ENCODE measurements at places on chromosomes 1 and 21. TPM values are rescaled to one million over a fixed set of nuclear protein-coding genes. Genes with fewer than 3 reads are reported as not detected.

GRCh38 chr1:164611754-164612642, 53.0 kb downstream of the PBX1 start:
- peaks cover 100% of the 10 kb centered on the region for H3K4me1 ChIP-seq
- no peak for DNase-seq
- H3K36me3 ChIP-seq = no peaks in the 10 kb centered on the region
- H3K27ac ChIP-seq = peak overlapping the region; percentile 29
- no peak overlapping the region for H3K4me3 ChIP-seq

The C1orf94 gene
- not detected for polyA plus RNA-seq

The MAN1A2 gene
- 2.4 TPM for polyA plus RNA-seq

DNA sequence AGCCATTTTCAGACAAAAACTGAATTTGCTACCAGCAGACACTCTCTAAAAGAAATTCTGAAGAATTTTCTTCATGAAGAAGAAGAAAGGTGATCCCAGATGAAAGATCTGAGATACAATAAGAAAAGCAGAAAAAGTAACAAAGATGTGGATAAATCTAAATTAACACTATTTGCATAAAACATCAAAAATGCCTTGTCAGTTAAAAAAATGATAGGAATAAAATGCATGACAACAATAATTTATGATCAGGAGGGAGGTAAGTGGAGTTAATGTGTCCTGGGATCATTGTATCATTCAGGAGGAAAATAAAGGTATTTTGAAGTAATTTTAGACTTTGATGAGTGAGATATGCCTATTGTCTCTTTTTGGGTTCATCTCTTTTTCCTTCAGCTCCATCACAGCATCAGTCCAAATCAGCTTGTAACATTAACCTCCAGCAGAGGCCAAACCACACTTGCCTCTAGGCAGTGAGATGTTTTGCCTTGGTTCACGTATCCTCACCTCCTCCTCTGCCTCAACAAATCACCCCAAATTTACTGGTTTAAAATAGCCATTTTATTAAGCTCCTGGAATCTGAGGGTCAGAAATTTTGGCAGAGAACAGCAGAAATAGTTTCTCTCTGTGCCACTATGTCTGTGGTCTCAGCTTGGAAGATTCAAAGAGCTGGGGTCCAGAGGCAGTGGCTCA, 76.9 kb upstream of the HIVEP3 start:
- H3K4me1 ChIP-seq = no peaks in the 10 kb centered on the region
- DNase-seq = no peak

- H3K27me3 ChIP-seq = no peaks in the 10 kb centered on the region
- H3K27ac ChIP-seq = peak overlapping the region; percentile 98
Observed at GRCh38 chr1:155005076-155006011, 2.7 kb downstream of the ZBTB7B start.

DNA sequence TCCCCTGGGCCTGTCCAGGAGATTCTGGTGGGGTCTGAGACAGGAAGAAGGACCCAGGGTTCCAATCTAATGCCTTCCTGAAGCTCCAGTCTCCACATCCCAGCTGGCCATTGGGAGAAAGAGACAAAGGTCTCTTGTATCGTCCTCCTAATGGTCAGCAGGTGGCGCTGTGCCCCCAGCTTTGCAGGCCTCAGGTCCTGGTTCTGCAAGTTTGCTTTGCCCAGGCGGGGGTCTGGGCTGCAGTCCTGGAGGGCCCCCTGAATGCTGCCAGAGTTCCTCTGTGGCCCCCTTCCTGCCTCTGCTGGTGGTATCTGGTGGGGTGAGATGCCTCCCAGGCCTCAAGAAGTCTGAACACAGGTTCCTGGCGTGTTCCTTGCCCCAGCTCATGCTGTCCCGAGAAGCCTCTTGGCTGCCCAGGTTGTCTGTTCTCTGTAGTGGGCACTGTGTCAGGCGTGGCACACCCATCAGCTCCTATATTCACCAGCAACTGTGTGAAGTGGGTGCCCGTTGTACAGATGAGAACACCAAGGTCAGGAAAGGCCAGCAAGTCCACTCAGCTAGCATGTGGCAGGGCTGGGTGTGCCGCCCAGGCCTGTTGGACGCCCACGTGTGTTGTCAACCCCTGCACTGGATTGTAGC, 33.8 kb upstream of the CSF3R start:
- H3K4me1 ChIP-seq = no peaks in the 10 kb centered on the region
- no peaks in the 10 kb centered on the region for H3K36me3 ChIP-seq
- no peak overlapping the region for H3K27ac ChIP-seq
- H3K4me3 ChIP-seq = no peak overlapping the region
- peaks cover 5% of the 10 kb centered on the region for H3K27me3 ChIP-seq

GRCh38 chr1:154735804-154736168, 127.8 kb upstream of the ADAR start:
- no peaks in the 10 kb centered on the region for H3K27me3 ChIP-seq
- DNase-seq = no peak
- H3K4me3 ChIP-seq = no peak overlapping the region
- H3K4me1 ChIP-seq = no peaks in the 10 kb centered on the region

DNA sequence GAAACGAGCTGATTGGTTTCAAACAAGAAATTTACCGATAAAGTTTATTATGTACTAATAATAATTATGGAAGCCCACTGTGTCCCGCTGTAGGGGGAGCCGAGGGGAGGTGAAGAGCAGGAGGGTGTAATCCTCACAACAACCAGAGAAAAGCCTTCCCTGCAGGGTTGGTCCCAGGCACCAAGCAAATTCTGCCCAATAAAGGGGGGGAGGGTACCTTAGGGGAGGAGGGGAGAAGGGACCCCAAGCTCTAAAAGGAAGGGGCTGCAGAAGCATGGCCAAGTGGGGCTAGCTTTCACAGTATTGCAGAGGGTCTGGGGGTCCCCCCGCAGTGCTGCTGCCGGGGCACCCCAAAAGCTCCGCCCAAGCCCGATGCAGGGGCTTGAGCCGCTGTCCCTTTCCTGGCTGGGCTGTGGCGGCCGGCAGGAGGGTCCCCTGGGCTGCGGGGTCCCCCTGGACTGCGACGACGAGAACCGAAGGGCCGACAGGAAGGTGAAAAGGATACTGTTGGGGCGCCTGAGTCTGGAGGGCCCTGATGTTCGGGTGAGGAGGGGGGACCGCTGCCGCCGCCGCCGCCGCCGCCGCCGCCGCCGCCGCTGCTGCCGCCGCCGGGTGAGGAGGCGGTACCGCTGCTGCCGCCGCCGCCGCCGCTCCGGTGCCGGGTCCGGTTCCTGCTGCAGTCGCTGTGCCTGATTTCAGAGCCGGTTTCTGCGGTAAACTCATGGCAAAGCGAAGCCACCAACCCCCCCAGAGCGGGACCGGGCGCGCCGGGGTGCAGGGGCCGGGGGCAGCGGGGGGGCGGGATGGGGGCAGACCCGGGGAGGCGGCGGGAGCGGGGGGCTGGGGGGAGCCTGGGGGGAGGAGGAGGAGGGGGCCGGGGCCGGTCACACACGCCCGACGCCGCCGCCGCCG, 771 bp downstream of the EIF4G3 start:
- DNase-seq = peak; percentile 69
- H3K4me3 ChIP-seq = peak overlapping the region; percentile 83
- no peaks in the 10 kb centered on the region for H3K27me3 ChIP-seq
- H3K27ac ChIP-seq = peak overlapping the region; percentile 90
- H3K36me3 ChIP-seq = no peaks in the 10 kb centered on the region

The PAPPA2 gene
- not detected for polyA plus RNA-seq

- H3K27me3 ChIP-seq = no peaks in the 10 kb centered on the region
- H3K27ac ChIP-seq = no peak overlapping the region
- DNase-seq = no peak
- no peaks in the 10 kb centered on the region for H3K36me3 ChIP-seq
- H3K4me3 ChIP-seq = no peak overlapping the region
Observed at GRCh38 chr1:53344921-53345838, 17.3 kb upstream of the LRP8 start.

The TACSTD2 gene
- 1.2 TPM for polyA plus RNA-seq

DNA sequence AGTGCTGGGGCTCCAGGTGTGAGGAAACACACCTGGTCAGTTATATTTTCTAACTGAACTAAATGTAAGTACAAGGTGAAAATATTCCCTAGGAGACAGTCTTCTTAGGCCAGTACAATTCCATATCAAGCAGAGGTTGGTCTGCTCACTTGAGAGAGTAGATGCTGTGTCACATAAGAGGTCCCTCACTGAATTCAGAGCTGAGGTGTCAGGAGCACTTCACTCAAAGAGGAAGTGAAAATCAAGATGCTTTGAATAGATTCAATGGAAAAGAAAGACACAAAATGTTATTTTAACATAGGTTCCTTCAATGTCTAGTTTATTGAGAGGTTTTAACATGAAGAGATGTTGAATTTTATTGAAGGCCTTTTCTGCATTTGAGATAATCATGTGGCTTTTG, 4.3 kb upstream of the FCRL3 start:
- H3K4me3 ChIP-seq = no peak overlapping the region
- no peak for DNase-seq
- H3K27me3 ChIP-seq = no peaks in the 10 kb centered on the region
- H3K27ac ChIP-seq = no peak overlapping the region
- H3K4me1 ChIP-seq = peaks cover 11% of the 10 kb centered on the region

DNA sequence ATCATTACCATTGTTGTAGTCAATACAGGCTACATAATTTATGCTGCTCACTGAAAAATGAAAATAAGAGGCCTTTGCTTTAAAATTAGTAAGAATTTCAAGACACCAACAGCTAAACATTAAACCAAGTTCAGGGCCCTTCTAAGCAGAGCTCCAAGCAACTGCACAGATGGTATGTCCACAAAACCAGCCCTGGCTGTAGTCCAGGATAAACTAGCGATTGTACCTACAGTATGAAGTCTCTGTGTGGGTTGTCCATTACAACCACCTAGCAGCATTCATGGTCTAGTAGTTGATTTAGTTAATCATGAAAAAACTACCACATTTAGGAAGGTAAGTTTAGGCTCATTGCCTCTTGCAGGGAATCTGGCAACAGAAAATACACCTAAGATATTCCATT, 35.3 kb downstream of the CLCA4 start:
- no peaks in the 10 kb centered on the region for H3K36me3 ChIP-seq
- no peak overlapping the region for H3K27ac ChIP-seq
- DNase-seq = no peak
- H3K4me1 ChIP-seq = no peaks in the 10 kb centered on the region
- H3K4me3 ChIP-seq = no peak overlapping the region

- no peaks in the 10 kb centered on the region for H3K36me3 ChIP-seq
- no peak overlapping the region for H3K27ac ChIP-seq
- no peak for DNase-seq
- H3K27me3 ChIP-seq = no peaks in the 10 kb centered on the region
- no peak overlapping the region for H3K4me3 ChIP-seq
Observed at GRCh38 chr1:84991097-84991920, 5.6 kb downstream of the MCOLN2 start.

DNA sequence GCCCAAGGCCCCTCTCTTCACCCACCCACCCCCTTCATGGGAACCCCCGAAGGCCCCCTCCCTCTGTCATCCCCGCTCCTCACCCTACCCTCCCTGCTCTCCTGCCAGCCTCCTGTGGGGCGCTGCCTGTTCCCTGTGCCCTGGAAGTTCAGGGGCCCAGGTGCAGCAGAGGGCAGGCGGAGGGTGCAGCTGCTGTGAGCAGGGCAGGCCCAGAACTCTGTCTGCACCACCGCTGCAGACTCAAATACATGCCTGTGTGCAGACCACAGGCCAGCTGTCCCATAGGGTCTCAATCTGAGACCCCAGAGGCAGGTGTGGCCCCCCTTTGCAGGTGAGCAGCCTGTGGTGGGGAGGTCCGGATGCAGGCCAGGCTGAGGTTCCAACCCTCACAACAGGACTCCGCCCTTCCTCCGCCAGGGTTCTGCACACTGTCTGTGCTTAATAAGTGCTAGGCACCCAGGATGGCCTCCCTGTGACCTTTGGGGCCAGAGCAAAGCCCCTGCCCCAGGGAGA, 62.5 kb downstream of the WNT9A start:
- H3K4me1 ChIP-seq = peaks cover 33% of the 10 kb centered on the region
- peak; percentile 70 for DNase-seq
- no peaks in the 10 kb centered on the region for H3K36me3 ChIP-seq
- H3K27ac ChIP-seq = peak overlapping the region; percentile 91
- H3K4me3 ChIP-seq = no peak overlapping the region

- H3K36me3 ChIP-seq = no peaks in the 10 kb centered on the region
- H3K27me3 ChIP-seq = no peaks in the 10 kb centered on the region
- no peaks in the 10 kb centered on the region for H3K4me1 ChIP-seq
Observed at GRCh38 chr1:234634387-234634786, 24.4 kb upstream of the IRF2BP2 start.

DNA sequence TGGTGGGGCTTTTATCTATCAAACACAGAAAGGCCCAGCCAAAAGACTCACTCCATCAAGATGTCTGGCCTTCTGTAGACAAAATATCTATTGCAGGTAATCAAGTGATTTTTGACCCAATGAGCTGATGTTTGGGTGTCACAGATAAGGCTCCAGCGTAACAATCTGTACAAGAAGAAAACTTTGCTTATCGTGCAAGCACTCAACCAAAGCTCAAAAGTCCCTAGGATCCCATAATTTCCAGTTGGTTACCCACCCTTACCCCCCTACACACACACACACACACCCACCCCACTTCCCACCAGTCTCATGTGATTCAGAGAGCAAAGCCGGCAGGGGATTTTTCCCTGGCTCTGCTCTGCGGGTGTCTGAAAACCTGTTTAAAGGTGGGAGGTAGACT, 5.8 kb downstream of the ITPKB start:
- no peaks in the 10 kb centered on the region for H3K27me3 ChIP-seq
- H3K4me3 ChIP-seq = peak overlapping the region; percentile 85
- DNase-seq = no peak
- no peaks in the 10 kb centered on the region for H3K4me1 ChIP-seq

GRCh38 chr1:84643183-84643582, 47.1 kb downstream of the SSX2IP start:
- no peak for DNase-seq
- no peaks in the 10 kb centered on the region for H3K4me1 ChIP-seq
- H3K36me3 ChIP-seq = no peaks in the 10 kb centered on the region
- H3K4me3 ChIP-seq = no peak overlapping the region
- no peaks in the 10 kb centered on the region for H3K27me3 ChIP-seq
- H3K27ac ChIP-seq = no peak overlapping the region

The EIF2D gene
- polyA plus RNA-seq = 41.7 TPM

The CFHR3 gene
- not detected for polyA plus RNA-seq

The HTR6 gene
- polyA plus RNA-seq = not detected

The LCE2A gene
- not detected for polyA plus RNA-seq

- H3K36me3 ChIP-seq = no peaks in the 10 kb centered on the region
- peak; percentile 89 for DNase-seq
- H3K27me3 ChIP-seq = no peaks in the 10 kb centered on the region
Observed at GRCh38 chr1:33255347-33256220, 708 bp upstream of the ZNF362 start.

DNA sequence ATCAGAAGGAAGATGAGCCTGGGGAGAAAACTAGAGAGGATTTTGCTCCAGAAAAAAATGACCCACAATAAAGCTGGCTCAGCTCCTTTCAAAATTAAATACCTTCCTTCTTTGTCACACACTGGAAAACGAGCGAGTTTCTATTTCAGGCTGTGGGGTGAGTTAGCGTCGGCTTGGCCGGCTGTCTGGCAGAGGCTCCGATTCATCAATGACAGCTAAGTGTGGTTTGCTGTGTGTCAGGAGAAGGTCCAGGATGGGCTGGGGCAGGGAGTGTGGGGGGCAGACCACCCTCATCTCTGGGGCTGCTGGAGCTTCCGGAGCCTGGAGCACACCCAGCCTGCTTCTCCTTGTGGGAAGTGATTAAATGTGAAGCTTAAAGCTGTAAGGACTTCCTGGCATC, 120.2 kb downstream of the ETS2 start:
- no peaks in the 10 kb centered on the region for H3K36me3 ChIP-seq
- peak; percentile 91 for DNase-seq
- no peaks in the 10 kb centered on the region for H3K27me3 ChIP-seq
- H3K4me3 ChIP-seq = peak overlapping the region; percentile 37

GRCh38 chr1:176205332-176205914, 1.7 kb downstream of the COP1 start:
- H3K36me3 ChIP-seq = no peaks in the 10 kb centered on the region
- peak overlapping the region; percentile 67 for H3K4me3 ChIP-seq
- H3K27me3 ChIP-seq = no peaks in the 10 kb centered on the region
- peak overlapping the region; percentile 96 for H3K27ac ChIP-seq

GRCh38 chr1:167431261-167431908, 86.9 kb downstream of the CD247 start:
- H3K27ac ChIP-seq = no peak overlapping the region
- H3K36me3 ChIP-seq = no peaks in the 10 kb centered on the region
- DNase-seq = no peak

All from sigmoid colon (tissue), 7 donors.